ENCODE measurements at places on chromosomes 4 and X.

- peak; percentile 33 for DNase-seq
These were observed 57.8 kb upstream of the PLAC1 start for GRCh38 chrX:134715930-134716619.

DNA sequence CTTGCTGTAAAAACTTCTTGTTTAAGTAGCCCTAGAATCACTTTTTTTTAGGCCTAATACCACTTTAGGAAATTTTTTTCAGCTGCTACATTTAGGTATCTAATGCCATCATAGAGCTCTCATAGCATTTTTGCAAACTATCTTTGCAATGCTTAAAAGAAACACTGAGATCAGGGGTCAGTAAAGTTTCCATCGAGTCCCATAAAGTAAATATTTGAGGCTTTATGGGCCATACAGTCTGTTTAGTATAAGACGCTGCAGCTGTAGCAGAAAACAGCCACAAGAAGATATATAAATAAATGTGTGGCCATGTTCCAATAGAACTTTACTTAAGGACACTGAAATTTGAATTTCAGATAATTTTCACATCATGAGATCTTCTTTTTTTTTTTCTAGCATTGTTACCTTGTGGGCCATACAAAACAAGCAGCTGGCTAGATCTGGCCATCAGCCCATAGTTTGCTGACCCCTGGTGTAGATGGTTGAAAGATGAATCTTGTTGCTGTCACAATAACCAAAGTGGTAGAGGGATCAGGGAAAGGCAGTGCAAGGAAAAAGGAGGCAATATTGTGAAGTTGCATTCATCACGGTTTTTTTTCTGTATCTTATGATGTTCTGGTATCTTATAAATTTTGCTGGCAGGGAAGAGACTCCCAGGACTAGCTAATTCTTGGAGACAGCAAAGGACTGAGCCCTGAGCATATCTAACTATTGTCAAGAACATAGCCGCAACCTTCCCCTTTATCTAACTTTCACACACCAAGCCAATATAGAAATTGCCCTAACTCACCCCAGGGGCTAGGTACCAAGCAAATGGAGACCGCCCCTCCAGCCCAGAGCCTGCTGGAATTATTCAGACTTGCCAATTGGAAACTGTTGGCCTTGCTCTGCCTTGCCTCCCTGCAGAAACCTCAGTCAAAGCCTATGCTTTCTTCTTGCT is 46.6 kb downstream of the RASGEF1B start:
- DNase-seq, result no peak

GRCh38 chr4:40940756-40941155 is 191.0 kb downstream of the NSUN7 start:
- no peak for DNase-seq

DNA sequence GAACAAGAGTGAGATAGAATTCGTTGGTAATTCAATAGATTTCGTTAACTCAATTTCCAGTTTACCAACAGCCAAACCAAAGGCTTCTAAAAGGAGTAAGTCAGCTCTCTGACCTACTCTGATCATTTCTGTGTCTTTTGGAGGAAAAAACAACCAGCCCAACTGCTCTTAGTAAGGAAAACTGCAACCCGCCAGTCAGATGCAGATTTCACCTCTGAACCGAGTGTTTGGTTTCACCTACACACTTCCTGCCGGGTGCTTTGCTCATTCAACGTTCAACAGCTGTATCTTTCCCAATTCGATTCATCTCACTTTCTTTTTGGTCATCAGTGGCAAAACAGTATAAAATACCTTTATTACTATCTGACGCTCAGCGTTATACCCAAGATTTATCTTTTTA is 24.5 kb downstream of the TMSB4X start:
- no peak for DNase-seq

- DNase-seq, result no peak
These were observed 561.5 kb downstream of the INPP4B start for GRCh38 chr4:142284402-142285221.

DNA sequence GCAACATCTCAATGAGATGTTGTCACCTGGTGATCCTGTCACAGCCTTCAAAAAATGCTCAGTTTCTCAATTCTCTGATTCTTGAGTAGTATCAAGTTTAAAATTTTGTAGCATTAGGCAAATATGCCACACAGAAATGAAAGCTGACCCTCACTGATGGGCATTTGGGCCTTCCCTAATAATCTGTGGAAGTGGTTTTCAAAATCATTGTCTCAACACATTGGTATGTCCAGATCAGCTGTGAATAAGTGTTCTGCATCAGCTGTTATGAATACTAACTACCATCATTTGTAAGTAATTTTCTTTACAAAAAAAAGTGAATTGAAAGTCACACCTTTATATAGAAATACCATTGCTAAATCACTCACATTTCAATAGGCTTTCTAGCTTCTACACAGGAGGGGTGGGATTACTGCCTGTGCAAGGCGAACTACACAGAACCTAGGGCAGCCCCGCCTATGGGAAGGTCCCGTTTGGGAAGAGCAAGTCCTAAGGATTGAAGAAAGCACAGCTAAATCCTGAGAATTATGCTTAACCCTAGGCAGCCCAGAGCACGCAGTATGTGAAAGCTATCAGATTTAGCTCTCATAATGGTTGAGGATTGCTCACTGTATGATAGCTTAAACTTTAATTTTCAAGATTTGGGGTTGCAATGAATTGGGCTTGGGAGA is 73.4 kb downstream of the GPC3 start:
- DNase-seq, result no peak

- DNase-seq, result no peak
These were observed 92.4 kb downstream of the NEUROG2 start for GRCh38 chr4:112423591-112423990.

DNA sequence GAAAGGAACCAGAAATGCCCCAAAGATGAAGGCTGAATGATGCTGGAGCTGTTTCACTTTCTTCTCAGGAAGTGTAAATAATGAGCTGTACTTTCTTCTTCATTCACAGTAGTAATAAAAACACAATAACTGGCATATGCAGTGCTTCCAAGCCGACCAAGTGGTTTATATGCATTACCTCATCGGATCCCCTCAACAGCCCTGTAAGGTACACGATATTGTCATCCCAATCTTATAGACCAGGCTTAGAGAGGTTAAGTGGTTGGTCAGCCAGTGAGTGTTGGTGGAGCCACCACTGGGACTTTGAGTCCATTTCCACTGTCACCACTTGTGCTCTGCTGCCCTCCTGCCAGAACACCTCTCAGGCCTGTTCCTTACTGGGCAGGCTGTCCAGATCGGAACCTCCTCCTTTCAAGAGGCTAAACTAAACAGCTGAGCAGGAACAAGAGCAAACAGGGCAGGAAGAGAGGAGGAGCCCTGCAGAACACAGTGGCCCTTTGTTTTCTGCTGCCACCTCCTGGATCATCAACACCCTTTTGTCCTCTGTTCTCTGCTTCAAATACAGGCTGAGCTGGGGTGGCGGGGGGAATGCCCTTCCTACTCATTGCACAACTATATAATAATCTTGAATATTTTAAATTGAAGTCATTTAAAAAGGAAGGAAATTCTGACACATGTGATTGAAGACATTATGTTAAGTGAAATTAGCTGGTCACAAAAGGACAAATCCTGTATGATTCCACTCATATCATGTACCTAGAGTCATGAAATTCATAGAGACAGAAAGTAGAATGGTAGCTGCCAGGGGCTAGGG is 112.5 kb upstream of the ATP6AP2 start:
- DNase-seq, result peak; percentile 31

DNA sequence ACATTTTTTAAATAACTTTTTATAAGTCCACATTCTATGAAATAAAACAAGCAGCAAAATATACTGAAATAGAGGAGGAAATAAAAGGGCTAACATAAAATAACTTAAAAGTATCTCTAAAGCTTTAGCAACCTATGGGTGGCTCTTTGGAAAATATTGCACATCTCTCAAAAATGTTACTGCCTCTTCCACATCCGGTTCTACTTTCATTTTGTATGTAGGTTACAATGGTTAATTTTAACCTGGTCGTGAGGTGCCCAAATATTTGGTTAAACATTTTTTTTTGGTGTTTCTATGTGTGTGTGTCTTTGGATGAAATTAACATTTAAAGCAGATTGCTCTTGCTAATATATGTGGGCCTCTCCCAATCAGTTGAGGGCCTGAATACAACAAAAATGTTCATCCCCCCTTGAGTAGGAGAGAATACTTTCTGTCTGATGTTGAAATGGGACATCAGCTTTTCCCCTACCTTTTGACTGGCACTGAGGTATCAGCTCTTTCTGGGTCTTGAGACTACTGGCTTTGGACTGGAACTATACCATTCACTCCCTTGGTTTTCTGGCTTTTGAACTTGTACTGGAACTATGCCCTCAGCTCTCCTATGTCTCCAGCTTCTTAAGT is 353.0 kb downstream of the ADAM29 start:
- DNase-seq, result no peak

GRCh38 chrX:16087076-16087475 is 36.3 kb upstream of the GRPR start:
- DNase-seq, result no peak

- peak; percentile 48 for DNase-seq
These were observed 82.3 kb downstream of the SPRY1 start for GRCh38 chr4:123478859-123479345.

GRCh38 chrX:72272868-72273267 is 4.2 kb downstream of the RPS4X start:
- DNase-seq, result no peak

DNA sequence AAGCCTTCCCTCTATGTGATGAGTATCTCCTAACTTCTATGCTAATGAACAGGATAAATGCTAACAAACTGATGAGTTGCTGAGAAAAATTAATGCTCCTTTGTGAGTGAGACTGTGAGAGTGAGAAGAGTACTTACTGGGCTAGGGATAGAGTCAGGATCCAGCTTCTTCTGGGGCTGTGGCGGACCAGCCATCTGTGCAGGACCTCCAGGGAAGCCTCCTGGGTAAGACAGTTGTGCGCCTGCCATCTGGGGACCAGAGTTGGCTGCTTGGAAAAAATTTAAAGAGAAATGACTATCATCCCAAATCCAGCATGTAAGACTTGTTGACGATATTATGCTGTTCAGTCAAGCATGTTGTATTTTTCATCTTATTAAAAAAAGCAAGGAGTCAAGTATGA is 21.0 kb downstream of the SEC24D start:
- DNase-seq, result no peak

GRCh38 chrX:153063315-153063714 is 7.0 kb downstream of the PNMA3 start:
- no peak for DNase-seq

DNA sequence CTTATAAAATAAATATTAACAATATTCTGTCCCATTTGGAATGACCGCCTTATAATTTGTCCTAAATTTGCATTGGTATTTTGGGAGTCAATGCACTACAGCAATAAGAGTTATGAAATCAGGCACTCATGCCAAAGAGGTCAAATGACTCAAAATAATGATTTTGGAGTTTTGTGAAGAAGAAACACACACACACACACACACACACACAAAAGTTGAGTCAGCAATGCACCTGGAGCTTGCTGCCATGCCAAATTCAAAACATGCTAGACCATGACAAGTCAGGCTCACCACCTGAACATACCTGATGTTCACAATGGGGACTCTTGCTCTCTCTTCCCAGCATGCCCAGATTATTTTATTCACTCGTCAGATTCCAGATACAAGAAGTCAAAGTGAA is 56.7 kb downstream of the PROM1 start:
- DNase-seq, result no peak

GRCh38 chr4:7498446-7499200 is 63.9 kb upstream of the PSAPL1 start:
- DNase-seq, result no peak

GRCh38 chrX:17499512-17499911 is 124.5 kb downstream of the NHS start:
- no peak for DNase-seq

- no peak for DNase-seq
These were observed 1.2 kb downstream of the TLR6 start for GRCh38 chr4:38855466-38855865.

DNA sequence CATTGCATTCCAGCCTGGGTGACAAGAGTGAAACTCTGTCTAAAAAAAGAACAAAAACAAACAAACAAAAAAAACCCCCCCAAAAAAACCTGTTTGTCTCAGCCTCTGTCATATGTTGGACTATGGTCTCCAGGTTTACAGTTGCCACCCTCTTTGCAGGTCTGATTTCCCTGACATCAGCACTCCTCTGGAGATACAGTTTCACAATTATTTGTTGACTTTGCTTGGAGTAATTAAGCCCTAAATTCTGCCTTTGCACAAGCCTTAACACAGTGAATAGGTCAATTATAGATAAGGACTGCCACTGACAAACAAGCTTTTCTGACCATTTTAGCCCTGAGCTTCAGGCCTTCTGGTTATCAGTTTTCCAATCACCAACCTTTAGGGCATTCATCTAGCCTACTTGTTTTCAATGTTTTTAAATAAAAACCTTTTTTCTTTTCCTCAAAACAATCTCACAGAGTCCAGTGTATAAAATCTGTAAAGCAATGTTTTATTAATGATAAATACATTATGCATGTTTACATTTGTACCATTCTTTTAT is 20.4 kb upstream of the MAPK10 start:
- DNase-seq, result no peak

DNA sequence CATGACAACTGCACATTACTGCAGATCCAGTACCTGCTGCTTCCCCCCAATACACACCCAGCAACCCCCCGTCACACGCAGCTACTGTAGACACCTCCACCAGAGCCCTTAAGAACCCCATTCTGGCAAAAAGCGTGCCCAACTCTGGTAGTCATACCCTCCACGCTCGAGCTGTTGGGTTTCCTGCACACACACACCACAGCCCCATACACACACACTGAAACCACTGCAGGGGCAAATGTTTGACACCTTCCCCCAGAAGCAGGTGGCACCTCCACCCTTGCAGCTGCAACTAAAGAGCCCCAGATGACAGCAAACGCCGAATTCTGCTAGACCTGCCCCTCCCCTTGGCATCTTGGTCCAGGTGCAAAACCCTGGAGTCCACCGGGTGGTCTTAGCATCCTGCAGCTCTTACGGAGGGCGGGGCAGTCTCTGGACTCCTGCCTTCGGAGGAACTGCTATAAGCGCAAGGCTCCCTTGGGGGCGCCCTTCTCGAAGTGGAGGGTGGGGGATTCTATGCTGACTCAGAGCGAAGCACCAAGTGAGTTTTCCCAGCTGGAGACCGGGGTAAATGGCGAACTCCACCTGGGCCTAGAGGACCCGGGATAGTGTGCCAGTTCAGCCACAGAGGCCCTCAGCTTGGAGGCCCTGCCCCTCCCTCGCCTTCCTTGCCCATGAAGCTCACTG is 1.5 kb downstream of the FRMPD3 start:
- DNase-seq, result peak; percentile 36

- no peak for DNase-seq
These were observed 40.1 kb downstream of the OFD1 start for GRCh38 chrX:13774696-13775095.

GRCh38 chr4:165612936-165613335 is 234.1 kb downstream of the CPE start:
- DNase-seq, result no peak

DNA sequence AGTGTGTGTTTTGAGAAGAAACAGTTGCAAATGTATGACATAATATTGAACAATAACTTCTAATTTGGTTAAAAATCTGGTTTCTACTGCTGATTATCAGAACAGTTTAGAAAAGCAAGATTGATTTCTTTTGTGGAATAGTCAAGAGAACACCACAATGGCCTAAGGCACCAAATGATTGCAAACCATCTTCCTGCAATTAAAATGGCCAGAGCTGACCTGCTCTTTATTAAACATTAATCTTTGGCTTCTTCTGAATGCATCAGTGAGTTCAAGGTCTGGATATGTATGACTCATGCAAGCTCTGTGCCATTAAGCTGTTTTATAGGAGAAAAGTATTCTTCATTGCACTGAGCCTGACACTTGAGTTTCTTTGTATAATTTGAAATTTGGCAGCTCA is 107.8 kb upstream of the PDHA2 start:
- no peak for DNase-seq

Measured in right kidney (tissue), 9 donors.